Activated T-cell treated with anti-CD3 and anti-CD28 coated beads, Interleukin-2, amount 50 U/mL, for 72 hours (primary cell): ENCODE measurements at places on chromosomes 16 and 17. TPM values are rescaled to one million over a fixed set of nuclear protein-coding genes. Genes with fewer than 3 reads are reported as not detected.

GRCh38 chr16:4675864-4676786 is 17.2 kb upstream of the NUDT16L1 start:
- DNase-seq = peak; percentile 82

ARL5C gene
- total RNA-seq = 0.16 TPM

DNA sequence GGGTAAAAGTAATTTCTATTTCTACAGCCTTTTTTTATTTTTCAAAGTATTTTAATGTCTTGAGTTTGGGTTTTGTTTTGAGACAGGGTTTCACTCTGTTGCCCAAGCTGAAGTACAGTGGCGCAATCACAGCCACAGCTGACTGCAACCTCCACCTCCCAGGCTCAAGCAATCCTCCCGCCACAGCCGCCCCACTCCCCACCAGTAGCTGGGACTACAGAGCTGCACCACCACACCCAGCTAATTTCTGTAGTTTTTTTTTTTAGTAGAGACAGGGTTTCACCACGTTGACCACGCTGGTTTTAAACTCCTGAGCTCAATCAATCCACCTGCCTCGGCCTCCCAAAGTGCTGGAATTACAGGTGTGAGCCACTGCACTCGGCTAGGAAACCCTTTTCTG is 44.0 kb downstream of the TUBD1 start:
- peak; percentile 80 for DNase-seq

DNA sequence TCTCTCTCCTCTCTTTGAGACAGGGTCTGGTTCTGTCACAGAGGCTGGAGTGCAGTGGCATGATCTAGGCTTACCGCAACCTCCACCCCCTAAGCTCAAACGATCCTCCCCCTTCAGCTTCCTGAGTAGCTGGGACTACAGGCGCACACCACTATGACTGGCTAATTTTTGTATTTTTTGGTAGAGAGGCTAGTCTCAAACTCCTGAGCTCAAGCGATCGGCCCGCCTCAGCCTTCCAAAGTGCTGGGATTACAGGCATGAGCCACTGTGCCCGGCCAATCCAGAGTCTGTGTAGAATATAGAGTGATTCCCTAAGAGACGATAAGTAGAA is 65.8 kb upstream of the RPH3AL start:
- DNase-seq = peak; percentile 74

INCA1 gene
- 0.60 TPM for total RNA-seq

FOXL1 gene
- total RNA-seq = 0.07 TPM

- no peak for DNase-seq
Measured at GRCh38 chr17:74882517-74883240, 9.9 kb upstream of the FDXR start.

ZFHX3 gene
- 1.0 TPM for total RNA-seq

OR3A2 gene
- total RNA-seq = 6.2 TPM

DNA sequence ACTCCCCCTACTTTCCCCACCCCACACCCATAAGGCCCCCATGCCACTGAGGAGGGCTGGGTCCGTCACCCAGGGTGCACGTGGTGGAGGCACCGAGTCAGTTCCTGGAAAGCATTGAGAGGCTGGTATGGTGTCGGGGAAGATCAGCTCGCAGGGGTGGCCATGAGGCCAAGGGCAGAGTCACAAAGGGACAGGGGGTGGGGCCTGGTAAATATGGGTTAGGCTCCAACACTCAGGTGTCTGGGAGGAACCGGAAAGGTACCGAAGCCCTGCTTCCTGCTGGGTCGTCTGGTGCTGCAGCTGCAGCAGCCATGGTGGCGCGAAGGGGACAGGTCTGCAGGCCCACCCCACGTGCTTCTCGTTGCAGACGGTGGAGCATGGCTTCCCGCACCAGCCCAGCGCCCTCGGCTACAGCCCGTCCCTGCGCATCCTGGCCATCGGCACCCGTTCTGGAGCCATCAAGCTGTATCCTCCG is 30.2 kb downstream of the LLGL2 start:
- no peak for DNase-seq

- DNase-seq = no peak
Measured at GRCh38 chr17:2368359-2368758, 31.1 kb downstream of the SGSM2 start.

CLCN7 gene
- 55.1 TPM for total RNA-seq

DNA sequence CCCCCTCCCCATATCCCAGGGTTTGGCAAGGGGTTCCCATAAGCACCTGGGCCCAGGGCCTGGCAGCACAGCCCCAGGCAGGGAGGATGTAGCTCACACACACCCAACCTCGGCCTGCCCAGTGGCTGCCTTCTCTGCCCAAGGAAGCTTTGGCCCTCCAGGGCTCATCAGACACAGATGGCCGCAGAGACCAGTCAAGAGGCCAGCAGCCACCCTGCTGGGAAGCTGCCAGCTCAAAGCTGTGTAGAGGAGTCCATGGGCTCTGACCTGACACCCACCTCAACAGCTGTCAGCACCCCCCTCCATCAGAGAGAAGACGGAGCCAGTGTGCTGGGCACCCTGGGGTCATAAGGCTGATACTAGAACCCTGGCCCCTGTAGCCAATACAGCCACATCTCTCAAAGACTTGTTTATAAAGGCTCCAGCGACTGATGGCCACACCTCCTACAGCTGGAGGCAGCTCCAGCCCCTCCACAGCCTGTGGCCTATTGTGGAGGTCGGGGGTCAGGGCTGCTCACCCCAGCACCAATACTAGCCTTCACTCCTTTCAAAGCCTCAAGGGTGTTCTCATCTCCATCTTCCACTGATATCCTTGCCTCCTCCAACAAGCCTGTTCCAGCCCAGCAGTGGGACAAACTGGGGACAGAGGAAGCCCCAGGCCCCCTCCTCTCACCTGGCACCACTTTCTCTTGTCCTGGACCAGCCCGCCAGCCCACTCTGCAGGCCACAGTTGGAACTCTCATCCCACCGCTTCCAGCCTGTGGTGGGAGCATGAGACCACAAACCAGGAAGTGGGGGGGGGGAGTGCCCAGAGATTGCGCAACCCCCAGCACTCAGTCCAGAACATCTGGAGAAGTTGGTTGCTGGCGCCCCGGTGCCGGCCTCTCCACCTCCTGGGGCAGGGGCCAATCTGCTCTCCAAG is 2.2 kb upstream of the MPG start:
- DNase-seq = no peak

GRCh38 chr16:17471719-17472461 is 1.1 kb upstream of the XYLT1 start:
- DNase-seq = no peak

SLC6A2 gene
- not detected for total RNA-seq

DNA sequence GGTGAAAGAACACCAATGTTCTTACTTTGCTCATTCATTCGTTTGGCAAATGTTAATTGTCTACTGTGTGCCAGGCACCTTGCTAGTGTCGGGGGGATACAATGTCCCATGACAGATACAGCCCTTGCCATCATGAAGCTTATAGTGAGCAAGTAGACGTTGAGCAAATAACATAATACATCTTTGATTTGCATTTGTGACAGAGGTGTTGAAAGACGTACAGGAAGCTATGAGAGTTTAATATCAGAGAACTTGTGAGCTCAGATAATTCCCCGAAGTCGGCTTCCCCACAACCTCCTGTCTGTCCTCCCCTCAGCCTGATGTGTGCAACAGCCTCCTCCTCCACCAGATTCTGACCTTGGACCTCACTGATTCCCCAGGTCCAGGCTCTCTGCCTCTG is 138.0 kb upstream of the SDK2 start:
- no peak for DNase-seq

GRCh38 chr17:30000001-30000754 is 58.7 kb downstream of the EFCAB5 start:
- DNase-seq = no peak

DNA sequence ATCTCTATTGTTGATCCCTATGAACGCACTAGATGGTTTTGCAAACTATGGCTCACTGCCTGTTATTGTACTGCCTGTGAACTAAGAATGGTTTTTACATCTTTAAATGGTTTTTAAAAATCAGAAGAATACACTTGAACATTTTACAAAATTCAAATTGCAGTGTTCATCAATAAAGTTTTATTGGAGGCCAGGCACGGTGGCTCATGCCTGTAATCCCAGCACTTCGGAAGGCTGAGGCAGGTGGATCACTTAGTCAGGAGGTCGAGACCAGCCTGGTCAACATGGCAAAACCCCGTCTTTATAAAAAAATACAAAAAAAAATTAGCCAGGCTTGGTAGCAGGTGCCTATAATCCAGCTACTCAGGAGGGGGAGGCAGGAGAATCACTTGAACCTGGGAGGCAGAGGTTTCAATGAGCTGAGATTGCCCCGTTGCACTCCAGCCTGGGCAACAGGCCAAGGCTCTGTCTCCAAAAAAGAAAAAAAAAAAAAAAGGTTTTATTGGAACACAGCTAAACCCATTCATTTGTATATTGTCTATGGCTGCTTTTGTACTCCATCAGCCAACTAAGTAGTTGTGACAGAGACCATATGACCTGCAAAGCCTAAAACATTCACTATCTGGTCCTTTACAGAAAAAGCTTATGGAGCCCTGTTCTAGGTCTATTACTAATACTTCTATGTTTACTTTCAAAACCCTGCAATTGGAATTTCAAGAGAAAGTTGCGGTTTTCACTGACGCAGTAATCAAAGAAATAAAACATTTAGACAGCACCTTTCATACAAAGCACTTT is 18.9 kb downstream of the IKZF3 start:
- no peak for DNase-seq

DNA sequence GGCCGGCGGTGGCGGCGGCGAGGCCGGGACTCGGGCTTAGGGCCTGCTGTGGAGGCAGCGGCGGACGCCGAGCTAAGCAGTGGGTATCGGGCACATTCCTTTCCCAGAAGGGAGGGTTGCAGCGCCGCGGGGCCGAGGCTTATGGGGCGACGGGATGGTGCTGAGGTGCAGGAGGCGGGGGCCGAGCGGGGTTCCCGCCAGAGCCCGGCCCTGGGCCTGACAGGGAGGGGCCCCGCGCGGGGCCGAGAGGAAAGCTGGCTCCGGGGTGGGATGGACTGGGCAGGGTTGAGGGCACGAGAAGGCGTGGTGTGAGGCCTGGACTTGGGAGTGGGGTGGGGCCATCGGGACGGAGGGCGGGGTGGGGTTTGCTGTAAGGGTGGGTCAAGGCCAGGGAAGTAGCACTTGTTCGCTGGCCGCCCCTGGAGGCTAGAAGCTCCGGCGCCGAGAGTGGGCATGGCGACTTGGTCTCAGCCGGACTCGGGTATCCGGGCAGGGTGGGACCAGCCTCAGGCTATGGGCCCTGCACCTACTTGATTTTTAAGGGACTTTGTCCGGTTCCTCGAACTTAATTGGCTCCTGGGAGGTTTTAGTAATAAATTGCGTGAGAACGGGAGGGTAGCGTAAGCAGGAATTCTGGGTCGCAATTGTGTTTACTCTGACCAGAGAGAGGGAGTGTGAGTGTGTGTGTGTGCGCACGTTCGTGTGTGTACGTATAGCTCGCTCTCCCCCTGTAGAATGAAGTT is 396 bp downstream of the NFE2L1 start:
- no peak for DNase-seq

- peak; percentile 58 for DNase-seq
Measured at GRCh38 chr17:48597778-48598631, 4.4 kb upstream of the HOXB5 start.

DNA sequence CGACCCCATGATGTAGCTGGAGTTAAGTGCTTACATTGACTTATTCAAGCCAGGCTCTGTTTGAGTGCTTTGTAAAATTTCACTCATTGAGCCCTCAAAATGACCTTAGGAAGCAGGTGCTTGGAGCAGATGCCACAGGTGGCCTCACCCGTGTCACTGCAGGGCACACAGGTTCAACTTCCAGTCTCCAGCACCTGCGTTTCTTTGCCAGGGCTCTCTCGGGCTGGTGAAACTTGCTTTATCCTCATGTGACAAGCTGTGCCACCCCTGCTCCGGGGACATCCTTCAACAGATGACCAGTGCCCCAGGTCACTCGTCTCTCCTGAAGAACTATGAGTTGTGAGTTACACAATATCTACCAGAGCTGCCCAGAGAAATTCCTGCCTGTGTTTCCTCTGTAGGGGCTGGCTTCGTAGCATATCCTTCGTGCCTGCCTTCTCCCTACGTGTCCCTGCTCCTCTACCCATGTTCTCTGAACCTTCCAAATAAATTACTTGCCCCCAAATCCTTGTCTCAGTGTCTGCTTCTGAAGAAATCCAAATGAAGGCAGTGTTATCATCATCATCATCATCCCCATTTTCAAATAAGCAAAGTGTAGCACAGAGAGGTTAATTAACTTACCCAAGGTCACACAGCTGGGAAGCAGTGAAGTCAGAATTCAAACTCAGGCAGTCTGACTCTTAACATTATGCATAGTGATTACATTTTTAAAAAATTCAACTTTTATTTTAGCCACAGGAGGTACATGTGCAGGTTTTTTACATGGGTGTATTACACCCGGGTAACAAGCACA is 352.5 kb downstream of the NPIPA8 start:
- DNase-seq = no peak

DNA sequence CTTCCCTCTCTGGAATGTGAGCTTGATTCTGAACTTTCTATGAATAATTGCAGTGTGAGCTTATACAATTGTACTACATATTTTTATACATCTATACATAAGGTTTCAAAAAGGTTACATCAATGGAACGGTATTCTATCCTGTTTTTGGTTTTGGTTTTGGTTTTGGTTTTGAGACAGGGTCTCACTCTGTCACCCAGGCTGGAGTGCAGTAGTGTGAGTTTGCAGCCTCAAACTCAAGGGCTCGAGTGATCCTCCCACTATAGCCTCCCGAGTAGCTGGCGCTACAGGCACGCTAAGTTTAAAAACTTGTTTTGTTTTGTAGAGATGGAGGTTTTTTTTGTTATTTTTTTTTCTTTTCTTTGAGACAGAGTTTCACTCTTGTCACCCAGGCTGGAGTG is 1.1 kb downstream of the CTRB1 start:
- peak; percentile 33 for DNase-seq

DNA sequence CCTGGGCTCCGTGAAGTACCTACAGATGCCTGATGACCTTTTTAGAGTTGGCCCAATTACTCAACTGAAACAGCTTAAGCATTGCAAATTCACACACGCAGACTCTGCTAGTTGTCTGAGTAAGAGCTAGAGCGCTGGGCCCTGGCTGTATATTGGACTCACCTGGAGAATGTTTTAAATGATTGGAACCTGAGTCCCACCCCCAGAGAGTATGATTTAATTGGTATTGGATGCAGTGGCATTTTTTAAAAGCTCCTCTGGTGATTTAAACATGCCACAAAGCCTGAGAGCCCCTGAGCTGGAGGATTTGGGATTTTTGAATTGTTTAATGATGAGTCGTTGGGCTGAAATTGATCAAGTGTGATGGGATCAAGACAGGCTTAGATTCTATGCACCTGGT is 143.9 kb upstream of the SDK2 start:
- DNase-seq = no peak

- no peak for DNase-seq
Measured at GRCh38 chr16:13926464-13926863, 6.5 kb downstream of the ERCC4 start.
